ENCODE measurements at places on chromosomes 11 and 22. TPM values are rescaled to one million over a fixed set of nuclear protein-coding genes. Genes with fewer than 3 reads are reported as not detected.

DNA sequence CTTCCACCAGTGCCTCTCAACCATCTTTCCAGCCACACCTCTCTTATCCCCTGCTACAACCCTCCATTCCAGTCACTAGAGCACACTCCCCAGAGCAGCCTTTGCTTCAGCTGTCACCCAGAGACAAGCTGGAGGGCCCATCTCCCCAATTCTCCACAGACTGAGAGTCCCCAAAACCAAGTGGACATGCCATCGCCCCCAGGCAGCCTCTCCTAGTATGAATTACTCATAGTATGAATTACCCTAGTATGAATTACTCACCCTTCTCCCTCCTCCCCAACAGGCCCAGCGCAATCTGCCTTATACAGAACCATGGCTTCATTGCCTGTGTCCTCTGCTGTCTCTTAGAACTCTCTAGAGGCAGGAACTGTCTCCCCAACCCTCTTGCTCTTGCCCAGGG, 24.8 kb downstream of the MYH9 start:
- peak overlapping the region; percentile 63 for H3K4me3 ChIP-seq
- H3K36me3 ChIP-seq, result peaks cover 37% of the 10 kb centered on the region
- H3K27ac ChIP-seq, result peak overlapping the region; percentile 95
- DNase-seq, result no peak
- no peaks in the 10 kb centered on the region for H3K27me3 ChIP-seq
- H3K4me1 ChIP-seq, result peaks cover 90% of the 10 kb centered on the region

GRCh38 chr22:42978453-42979103, 36.4 kb downstream of the PACSIN2 start:
- H3K4me3 ChIP-seq, result no peak overlapping the region
- H3K36me3 ChIP-seq, result peaks cover 1% of the 10 kb centered on the region
- H3K4me1 ChIP-seq, result peaks cover 11% of the 10 kb centered on the region
- H3K27ac ChIP-seq, result no peak overlapping the region
- H3K27me3 ChIP-seq, result no peaks in the 10 kb centered on the region

DNA sequence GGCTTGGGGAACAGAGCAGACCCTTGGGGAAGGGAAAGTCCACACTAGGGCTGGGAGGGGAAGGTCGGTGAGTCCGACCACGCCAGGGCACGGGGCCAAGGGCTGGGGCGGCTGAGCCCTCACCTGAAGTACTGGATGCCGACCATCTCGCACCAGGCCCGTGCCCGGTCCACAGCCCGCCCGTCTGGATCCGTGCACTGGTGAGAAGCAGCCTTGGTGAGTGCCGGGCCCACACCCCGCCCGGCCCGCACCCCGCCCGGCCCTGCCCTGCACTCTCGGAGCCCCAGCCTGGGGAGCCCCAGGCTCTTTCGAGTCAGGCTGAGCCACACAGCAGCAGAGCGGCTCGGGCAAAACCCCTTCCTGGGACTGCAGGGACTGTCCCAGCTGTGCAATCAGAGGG, 1.9 kb upstream of the BAIAP2L2 start:
- H3K27ac ChIP-seq, result no peak overlapping the region
- H3K4me1 ChIP-seq, result no peaks in the 10 kb centered on the region

Gene HIPK3
- total RNA-seq, result 38.8 TPM

Gene OR51I1
- total RNA-seq, result not detected

- H3K27ac ChIP-seq, result no peak overlapping the region
- no peak overlapping the region for H3K4me3 ChIP-seq
- peaks cover 51% of the 10 kb centered on the region for H3K36me3 ChIP-seq
- DNase-seq, result no peak
- no peaks in the 10 kb centered on the region for H3K27me3 ChIP-seq
Observed at GRCh38 chr11:123461164-123461563, 31.1 kb downstream of the GRAMD1B start.

DNA sequence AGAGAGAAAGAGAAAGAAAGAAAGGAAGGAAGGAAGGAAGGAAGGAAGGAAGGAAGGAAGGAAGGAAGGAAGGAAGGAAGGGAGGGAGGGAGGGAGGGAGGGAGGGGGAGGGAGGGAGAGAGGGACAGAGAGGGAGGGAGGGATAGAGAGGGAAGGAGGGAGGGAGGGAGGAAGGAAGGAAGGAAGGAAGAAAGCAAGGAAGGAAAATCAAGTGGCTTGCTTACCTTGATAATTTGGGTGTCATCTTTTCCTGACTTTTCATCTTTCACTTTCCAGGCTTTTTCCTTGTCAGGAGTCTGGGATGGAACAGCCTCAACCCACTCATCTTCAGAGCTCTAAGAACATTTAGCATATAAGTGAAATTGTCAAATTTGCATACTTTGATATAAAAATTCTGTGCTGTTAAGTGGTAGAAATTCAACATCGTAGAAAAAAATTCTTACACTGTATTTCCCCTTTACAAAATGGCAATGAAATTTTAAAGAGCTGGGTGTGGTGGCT, 14.9 kb downstream of the CWF19L2 start:
- no peak for DNase-seq
- H3K27me3 ChIP-seq, result no peaks in the 10 kb centered on the region
- no peak overlapping the region for H3K4me3 ChIP-seq
- no peak overlapping the region for H3K27ac ChIP-seq
- H3K36me3 ChIP-seq, result peaks cover 46% of the 10 kb centered on the region

GRCh38 chr11:69274531-69275016, 19.4 kb upstream of the MYEOV start:
- H3K4me3 ChIP-seq, result no peak overlapping the region
- H3K36me3 ChIP-seq, result no peaks in the 10 kb centered on the region
- DNase-seq, result no peak
- H3K27me3 ChIP-seq, result peaks cover 6% of the 10 kb centered on the region
- H3K4me1 ChIP-seq, result no peaks in the 10 kb centered on the region
- H3K27ac ChIP-seq, result no peak overlapping the region

GRCh38 chr22:16963189-16963945, 44.7 kb downstream of the GAB4 start:
- H3K27ac ChIP-seq, result no peak overlapping the region
- no peak for DNase-seq
- no peaks in the 10 kb centered on the region for H3K4me1 ChIP-seq
- no peak overlapping the region for H3K4me3 ChIP-seq
- H3K36me3 ChIP-seq, result no peaks in the 10 kb centered on the region

DNA sequence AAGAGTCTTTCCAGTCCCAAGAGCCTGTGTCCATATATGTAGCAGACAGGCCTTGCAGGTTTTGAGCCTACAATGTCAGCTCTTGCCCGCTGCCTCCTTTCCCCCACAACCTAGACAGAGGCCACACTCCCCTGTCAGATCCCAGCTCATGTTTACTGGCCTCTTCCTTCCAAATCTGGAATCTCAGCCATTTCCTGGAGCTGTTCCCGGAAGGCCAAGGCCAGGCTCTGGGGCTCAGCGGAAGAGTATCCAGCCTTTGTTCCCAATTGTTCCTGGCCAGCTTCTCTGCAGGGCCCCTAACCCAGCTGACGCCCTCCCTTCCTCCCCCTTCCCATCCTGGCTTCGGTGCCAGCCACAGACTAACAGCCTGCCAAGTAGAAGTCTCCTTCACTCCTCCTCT, 1.0 kb upstream of the ROBO4 start:
- no peaks in the 10 kb centered on the region for H3K36me3 ChIP-seq
- no peak overlapping the region for H3K27ac ChIP-seq
- H3K4me3 ChIP-seq, result no peak overlapping the region
- H3K27me3 ChIP-seq, result peaks cover 17% of the 10 kb centered on the region
- no peak for DNase-seq
- peaks cover 4% of the 10 kb centered on the region for H3K4me1 ChIP-seq

- H3K4me1 ChIP-seq, result no peaks in the 10 kb centered on the region
- no peaks in the 10 kb centered on the region for H3K36me3 ChIP-seq
- no peak overlapping the region for H3K27ac ChIP-seq
- H3K4me3 ChIP-seq, result no peak overlapping the region
- H3K27me3 ChIP-seq, result no peaks in the 10 kb centered on the region
- DNase-seq, result no peak
Observed at GRCh38 chr11:7826324-7826723, 29.6 kb upstream of the OR5P2 start.

- H3K4me3 ChIP-seq, result no peak overlapping the region
- no peaks in the 10 kb centered on the region for H3K36me3 ChIP-seq
- no peak overlapping the region for H3K27ac ChIP-seq
- no peak for DNase-seq
Observed at GRCh38 chr11:11580841-11581411, 40.9 kb downstream of the GALNT18 start.

DNA sequence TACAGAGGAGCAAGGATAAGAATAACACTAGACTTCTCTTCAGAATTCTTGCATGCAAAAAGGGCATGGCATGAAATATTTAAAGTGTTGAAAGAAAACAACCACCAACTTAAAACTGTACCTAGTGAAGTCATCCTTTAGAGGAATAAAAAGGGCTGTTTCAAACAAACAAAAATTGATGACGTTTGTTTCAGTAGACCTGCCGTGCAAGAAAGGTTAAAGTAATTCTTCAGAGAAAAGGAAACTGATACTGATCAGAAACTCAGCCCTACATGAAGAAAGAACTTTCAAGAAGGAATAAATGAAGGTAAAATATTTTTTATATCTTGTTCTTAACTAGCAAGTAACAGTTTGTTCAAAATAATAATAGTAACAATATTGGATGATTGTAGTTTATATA, 27.5 kb downstream of the MRGPRX2 start:
- DNase-seq, result no peak
- no peak overlapping the region for H3K27ac ChIP-seq
- H3K36me3 ChIP-seq, result no peaks in the 10 kb centered on the region
- H3K4me1 ChIP-seq, result peaks cover 7% of the 10 kb centered on the region
- H3K27me3 ChIP-seq, result peaks cover 8% of the 10 kb centered on the region

DNA sequence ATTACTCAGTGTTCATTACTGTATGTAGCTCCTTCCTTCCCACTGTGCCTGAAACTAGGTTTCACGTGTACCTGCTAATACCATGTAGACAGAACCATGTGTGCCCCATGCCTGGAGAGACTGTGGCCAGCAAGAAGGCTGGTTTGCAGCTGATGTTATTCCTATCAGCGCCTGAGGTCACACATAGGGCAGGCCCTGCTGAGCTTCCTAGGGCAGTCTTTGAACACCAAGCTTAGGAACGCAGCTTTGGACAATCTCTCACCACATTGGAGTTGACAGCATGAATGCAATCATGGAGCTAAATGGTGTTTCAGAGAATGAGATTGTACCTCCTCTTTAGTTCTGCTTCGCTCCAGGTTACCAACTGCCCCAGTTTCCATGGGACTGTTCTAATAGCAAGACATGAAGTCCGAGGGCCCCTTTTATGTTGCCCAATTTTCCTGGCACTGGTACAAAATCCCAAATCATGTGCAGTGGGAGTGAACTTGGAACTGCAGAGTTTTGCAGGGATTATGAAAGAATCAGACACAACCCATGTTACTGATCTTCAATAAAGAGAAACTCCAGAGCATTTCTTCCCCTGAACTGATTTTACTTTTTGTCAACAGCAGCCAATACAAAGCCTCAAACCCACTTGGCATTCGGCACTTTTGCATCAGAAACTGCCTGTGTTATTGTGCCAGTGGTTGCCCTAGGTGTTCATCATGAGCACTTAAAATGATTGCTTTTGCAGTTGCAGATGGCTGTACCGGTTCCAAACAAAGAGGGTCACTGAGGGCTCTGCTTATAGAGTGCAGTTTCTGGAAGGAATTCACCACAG, 154.2 kb upstream of the TTC12 start:
- H3K36me3 ChIP-seq, result no peaks in the 10 kb centered on the region
- no peak overlapping the region for H3K4me3 ChIP-seq
- no peak for DNase-seq
- no peaks in the 10 kb centered on the region for H3K4me1 ChIP-seq

Data from activated T-helper 1 cell treated with anti-CD3 and anti-CD28 coated beads, Interleukin-12 subunit alpha, Interleukin-12 subunit beta, Interleukin-2, Interleukin-4 antibody, amounts not matched to agents 30 ng/mL and 10 ng/mL and 1 ng/mL, durations not matched to agents 14 hours and 24 hours and 36 hours (primary cell).